CMK (cell line): ENCODE measurements at places on chromosomes 6 and 20.

DNA sequence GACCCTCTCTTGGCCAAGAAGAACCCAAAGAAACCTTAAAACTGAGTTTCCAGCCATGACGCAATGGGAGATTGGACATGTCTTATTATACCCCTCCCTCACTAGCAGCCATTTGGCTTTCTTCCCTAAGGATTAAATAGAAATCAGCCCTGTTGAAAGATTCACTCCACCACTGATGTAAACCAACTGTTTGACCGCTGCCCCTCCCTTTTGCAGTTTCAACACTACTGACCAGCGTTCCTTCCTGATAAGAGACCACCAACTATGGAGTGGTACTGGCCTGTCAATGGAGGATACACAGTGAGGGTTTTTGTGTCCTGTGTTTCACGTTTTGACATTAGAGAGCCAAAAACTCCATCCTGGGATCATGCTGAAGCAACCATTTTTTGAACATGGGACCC lies 53.2 kb upstream of the CD2AP start:
- DNase-seq = no peak

GRCh38 chr6:92564376-92564775 lies 855.0 kb downstream of the EPHA7 start:
- no peak for DNase-seq

DNA sequence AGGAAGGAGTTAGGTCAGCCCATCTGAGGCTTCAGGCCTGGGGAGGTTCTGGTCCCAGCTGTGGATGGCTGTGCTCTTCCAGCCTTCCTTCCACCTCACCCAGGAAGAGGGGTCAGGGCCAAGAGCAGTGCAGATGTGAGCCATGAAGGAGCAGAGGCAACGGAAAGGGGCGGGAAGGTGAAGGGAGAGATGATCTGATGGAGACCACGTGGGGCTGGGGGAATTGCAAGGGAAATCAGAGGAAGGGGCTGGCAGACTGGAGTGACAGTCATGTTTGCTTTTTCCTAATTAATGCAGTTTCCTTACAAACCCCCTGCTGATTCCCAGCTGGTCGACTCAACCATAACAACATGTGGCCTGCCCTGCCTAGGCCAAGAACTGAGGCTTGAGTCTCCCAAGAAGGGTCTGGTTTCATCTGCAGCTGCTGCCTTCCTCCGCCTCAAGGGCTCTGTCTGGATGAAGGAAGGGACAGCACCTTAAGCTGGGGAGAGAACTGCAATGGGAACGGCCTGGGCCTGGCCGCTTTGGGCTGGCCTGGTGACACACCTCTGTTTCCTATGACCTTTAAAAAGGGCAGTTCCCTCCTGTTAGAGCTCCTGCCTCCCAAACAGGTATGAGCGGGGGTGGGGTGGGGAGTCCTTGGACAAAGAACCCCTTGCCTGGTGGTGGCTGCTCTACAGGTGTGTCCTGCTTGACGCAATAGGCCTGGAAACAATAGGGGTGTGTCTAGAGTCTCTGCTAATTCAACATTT lies 7.8 kb upstream of the MRPS18A start:
- DNase-seq = no peak

GRCh38 chr6:36504982-36505381 lies 42.3 kb downstream of the STK38 start:
- no peak for DNase-seq

DNA sequence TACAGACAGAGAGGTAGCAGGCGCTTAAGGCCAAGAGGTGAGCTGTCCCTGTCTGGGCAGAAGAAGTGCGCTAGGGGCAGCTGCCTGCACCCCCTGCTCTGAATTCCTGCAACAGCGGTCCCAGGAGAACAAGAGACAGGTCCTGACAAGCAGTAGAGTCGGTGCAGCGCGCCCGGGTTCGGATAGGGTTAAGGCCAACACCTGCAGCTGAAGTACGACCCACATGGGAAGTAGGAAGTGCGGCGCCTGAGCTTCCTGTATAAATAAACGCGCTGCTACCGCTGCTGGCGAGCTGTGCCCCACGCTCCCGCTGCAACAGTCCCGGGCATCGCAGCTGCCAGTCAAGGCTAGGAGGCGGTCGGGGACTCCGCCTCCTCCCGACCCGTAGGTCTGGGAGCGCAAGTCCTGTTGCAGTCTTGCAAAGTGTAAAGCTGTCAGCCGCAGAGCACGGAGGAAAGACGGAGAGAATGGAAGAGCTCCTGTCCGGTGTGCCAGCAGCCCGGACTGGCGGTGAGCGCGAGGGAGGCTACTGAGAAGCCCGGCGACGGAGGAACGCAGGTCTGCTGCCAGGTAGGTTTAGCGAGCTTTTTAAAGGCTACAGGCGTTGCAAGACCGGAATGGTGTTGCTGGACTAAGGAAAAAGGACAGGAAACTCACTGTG lies at the start of gene RNF144B:
TSS of gene RNF144B (plus strand) at position 290 of the 661 bp plus-strand sequence. CDS start 12,185 bp downstream, outside the sequence.
- peak; percentile 53 for DNase-seq

GRCh38 chr6:163165922-163166321 lies 248.6 kb upstream of the QKI start:
- DNase-seq = no peak

DNA sequence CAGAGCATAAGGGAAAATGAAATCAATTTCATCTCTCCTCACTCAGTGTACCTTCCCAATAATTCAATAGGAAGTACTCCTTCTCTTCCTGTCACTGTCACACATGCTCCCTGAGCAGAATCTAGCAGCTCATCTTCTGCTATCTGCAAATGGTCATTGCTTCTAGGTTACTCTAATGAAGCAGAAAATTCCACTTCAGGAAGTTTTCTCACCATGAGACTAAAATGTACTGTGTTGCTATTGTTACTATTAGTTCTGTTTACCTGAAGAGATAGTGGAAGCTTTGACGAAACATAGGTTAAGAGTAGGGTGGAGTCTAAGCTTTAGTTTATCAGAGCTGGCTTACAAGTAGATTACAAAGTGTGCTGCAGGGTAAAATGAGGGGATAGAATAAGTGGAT lies 52.8 kb downstream of the RFX6 start:
- no peak for DNase-seq

DNA sequence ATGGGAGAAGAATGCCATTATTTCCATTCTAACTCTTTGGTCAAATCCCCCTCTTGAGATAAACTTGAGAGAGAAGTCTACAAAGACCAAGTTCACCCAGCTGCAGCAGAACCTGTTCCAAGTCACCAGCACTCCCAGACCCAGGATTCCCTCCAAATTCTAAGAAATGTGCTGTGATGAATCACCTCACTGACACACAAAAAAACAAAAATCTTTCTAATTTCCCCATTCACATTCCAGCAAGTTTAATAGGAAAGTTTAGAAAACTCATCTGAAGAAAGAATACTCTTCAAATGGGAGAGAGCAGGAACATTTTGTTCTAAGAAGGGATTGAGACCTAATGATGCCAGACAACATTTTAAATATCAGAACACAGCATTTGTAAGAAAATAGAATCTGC lies 213.6 kb upstream of the PLCB4 start:
- DNase-seq = no peak

- DNase-seq = no peak
These were observed 51.3 kb upstream of the SAMD3 start for GRCh38 chr6:130274007-130274406.

DNA sequence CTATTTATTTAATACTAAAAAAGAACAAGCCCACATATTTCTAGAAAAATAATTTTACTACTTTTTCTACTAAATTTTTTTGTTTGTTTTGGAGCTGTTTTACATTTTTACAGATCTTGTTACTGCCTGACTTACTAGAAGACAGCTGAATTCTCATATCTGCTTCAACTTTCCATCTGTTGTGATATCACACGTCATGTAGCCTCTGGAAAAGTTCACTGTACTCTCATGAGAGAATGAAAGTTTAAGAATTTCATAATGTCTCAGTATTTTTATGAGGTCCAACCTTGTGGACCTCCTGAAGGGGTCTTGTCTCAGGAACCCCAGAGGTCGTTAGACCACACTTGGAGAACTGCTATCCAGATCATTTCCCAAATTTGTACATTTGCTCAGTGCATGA lies 81.7 kb upstream of the MTHFD1L start:
- no peak for DNase-seq
